Glutamatergic neuron (in vitro differentiated cells): ENCODE measurements at places on chromosomes 3 and 15. TPM values are rescaled to one million over a fixed set of nuclear protein-coding genes. Genes with fewer than 3 reads are reported as not detected.

GRCh38 chr15:25250906-25251622 lies 187.8 kb downstream of the UBE3A start:
- H3K4me3 ChIP-seq, result no peak overlapping the region
- no peak overlapping the region for H3K27ac ChIP-seq
- peaks cover 12% of the 10 kb centered on the region for H3K36me3 ChIP-seq

GRCh38 chr3:106985721-106986120 lies 391.5 kb upstream of the CCDC54 start:
- no peak overlapping the region for H3K4me3 ChIP-seq
- H3K36me3 ChIP-seq, result no peaks in the 10 kb centered on the region
- no peaks in the 10 kb centered on the region for H3K27me3 ChIP-seq
- no peak overlapping the region for H3K27ac ChIP-seq

DNA sequence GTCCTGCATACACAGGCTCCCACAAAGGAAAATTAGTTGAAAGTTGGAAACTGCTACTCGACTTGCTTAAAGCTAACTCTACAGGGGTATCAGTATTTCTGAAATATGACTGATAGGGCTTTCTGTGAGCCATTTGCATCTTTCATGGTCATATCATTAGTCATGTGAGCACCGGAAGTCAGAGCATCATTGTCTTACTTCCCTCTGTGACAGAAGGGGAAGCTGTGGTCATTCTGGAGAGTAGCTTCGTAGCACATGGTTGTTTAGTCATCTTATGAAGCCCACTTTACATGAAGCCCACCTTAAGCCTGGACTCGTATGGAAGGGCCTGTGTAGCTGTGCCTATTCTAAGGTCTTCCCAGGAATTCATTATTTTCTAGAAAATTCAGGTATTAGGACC lies 69.0 kb downstream of the COL6A5 start:
- no peaks in the 10 kb centered on the region for H3K27me3 ChIP-seq
- no peak overlapping the region for H3K4me3 ChIP-seq
- no peaks in the 10 kb centered on the region for H3K36me3 ChIP-seq

DNA sequence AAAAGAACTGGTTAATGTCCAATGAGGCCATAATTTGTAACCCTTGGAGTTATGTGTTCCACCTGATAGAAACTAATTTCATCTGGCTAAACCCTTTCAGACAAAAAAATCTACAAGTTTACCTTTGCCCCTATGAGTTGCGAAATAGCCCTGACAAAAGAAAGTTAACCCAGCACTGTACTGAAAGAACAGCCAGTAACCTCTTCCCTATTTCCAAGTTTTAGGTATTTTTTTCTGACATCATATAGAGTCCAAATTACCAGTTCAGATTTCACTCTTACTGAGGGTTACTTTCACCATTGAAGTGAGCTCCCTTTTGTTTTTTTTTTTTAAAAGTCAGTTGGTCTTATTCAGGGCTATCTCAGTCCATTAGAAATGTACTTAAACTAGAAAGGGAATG lies 42.8 kb upstream of the PTPRG start:
- no peak for DNase-seq
- peaks cover 2% of the 10 kb centered on the region for H3K27me3 ChIP-seq
- no peaks in the 10 kb centered on the region for H3K36me3 ChIP-seq
- no peaks in the 10 kb centered on the region for H3K4me1 ChIP-seq
- no peak overlapping the region for H3K4me3 ChIP-seq

DNA sequence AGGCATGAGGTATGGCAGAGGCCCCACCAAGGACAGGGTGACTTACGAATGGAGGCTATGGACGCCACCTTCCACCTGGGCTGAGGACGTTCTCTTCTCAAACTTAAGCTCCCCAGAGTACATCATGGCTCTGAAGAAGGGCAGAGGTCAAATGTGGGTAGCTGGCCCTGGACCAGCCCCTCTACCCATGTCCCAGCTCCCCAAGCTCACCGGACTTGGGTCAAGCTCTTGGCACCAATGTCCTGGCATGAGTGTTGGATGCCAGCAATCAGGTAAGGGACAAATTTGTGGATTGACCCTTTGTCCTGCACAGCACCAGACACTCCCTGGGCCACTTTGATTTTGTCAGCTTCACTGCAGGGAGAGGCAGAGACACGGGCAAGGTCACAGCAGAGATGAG lies 2.5 kb downstream of the NDUFAF3 start:
- no peak overlapping the region for H3K27ac ChIP-seq
- no peak overlapping the region for H3K4me3 ChIP-seq
- H3K27me3 ChIP-seq, result peaks cover 14% of the 10 kb centered on the region
- peaks cover 15% of the 10 kb centered on the region for H3K4me1 ChIP-seq

- H3K36me3 ChIP-seq, result no peaks in the 10 kb centered on the region
- H3K27me3 ChIP-seq, result peaks cover 8% of the 10 kb centered on the region
- H3K27ac ChIP-seq, result no peak overlapping the region
- no peak for DNase-seq
- H3K4me3 ChIP-seq, result no peak overlapping the region
Observed at GRCh38 chr15:101424984-101425383, 64.5 kb downstream of the PCSK6 start.

- peaks cover 4% of the 10 kb centered on the region for H3K36me3 ChIP-seq
- DNase-seq, result no peak
- no peaks in the 10 kb centered on the region for H3K27me3 ChIP-seq
- no peak overlapping the region for H3K4me3 ChIP-seq
Observed at GRCh38 chr15:100254285-100254684, 87.5 kb downstream of the ADAMTS17 start.

GRCh38 chr3:71010726-71011455 lies 572.6 kb downstream of the FOXP1 start:
- H3K36me3 ChIP-seq, result no peaks in the 10 kb centered on the region
- no peak overlapping the region for H3K4me3 ChIP-seq
- DNase-seq, result no peak
- peaks cover under 1% of the 10 kb centered on the region for H3K4me1 ChIP-seq
- no peak overlapping the region for H3K27ac ChIP-seq

GRCh38 chr3:73723596-73723995 lies 98.9 kb upstream of the PDZRN3 start:
- DNase-seq, result no peak
- H3K27me3 ChIP-seq, result no peaks in the 10 kb centered on the region
- H3K4me1 ChIP-seq, result peaks cover 12% of the 10 kb centered on the region
- H3K27ac ChIP-seq, result no peak overlapping the region
- H3K4me3 ChIP-seq, result no peak overlapping the region

- no peak overlapping the region for H3K27ac ChIP-seq
- H3K27me3 ChIP-seq, result no peaks in the 10 kb centered on the region
- H3K4me3 ChIP-seq, result no peak overlapping the region
- H3K36me3 ChIP-seq, result no peaks in the 10 kb centered on the region
- no peak for DNase-seq
Observed at GRCh38 chr3:132245552-132246142, 71.6 kb upstream of the ACP3 start.

GRCh38 chr15:41554343-41554742 lies 4.7 kb upstream of the TYRO3 start:
- peaks cover 5% of the 10 kb centered on the region for H3K4me1 ChIP-seq
- H3K27me3 ChIP-seq, result peaks cover 5% of the 10 kb centered on the region
- no peak overlapping the region for H3K27ac ChIP-seq

GRCh38 chr3:167125612-167126407 lies 254.3 kb downstream of the ZBBX start:
- peaks cover 1% of the 10 kb centered on the region for H3K27me3 ChIP-seq
- H3K27ac ChIP-seq, result no peak overlapping the region
- DNase-seq, result no peak
- H3K4me1 ChIP-seq, result no peaks in the 10 kb centered on the region
- H3K4me3 ChIP-seq, result no peak overlapping the region

DNA sequence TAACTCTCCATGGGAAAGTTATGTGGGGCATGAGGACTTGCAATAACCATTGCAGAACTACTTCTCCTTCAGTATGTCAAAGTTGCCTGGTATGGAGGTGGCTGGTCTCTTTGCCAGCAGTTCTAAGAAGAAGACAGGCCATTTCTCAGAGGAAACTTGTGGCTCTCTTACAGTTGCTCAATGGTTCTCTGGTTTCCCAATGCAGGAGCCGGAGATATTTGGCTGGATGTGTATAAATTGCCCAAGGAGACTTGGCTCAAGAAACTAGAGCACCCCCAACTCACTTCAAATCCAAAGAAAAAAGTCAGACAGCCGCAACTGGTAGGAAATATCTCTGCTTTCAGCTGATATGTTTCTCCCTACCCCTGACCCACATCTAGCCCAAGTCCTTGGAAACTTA lies 24.2 kb downstream of the WDR93 start:
- no peaks in the 10 kb centered on the region for H3K36me3 ChIP-seq
- DNase-seq, result no peak
- no peak overlapping the region for H3K27ac ChIP-seq

- H3K36me3 ChIP-seq, result no peaks in the 10 kb centered on the region
- H3K27me3 ChIP-seq, result peaks cover 2% of the 10 kb centered on the region
- H3K4me1 ChIP-seq, result peaks cover 14% of the 10 kb centered on the region
Observed at GRCh38 chr15:69075440-69075839, 60.9 kb downstream of the NOX5 start.

- no peaks in the 10 kb centered on the region for H3K36me3 ChIP-seq
- no peak for DNase-seq
- H3K27ac ChIP-seq, result no peak overlapping the region
- H3K4me3 ChIP-seq, result no peak overlapping the region
- H3K27me3 ChIP-seq, result no peaks in the 10 kb centered on the region
Observed at GRCh38 chr3:65044401-65044800, 356.6 kb upstream of the ADAMTS9 start.

GRCh38 chr3:120338517-120338916 lies 10.6 kb downstream of the LRRC58 start:
- DNase-seq, result no peak
- H3K36me3 ChIP-seq, result peaks cover 22% of the 10 kb centered on the region

- H3K4me3 ChIP-seq, result no peak overlapping the region
- no peak for DNase-seq
- H3K36me3 ChIP-seq, result peaks cover 5% of the 10 kb centered on the region
- H3K27ac ChIP-seq, result no peak overlapping the region
- peaks cover 2% of the 10 kb centered on the region for H3K27me3 ChIP-seq
Observed at GRCh38 chr15:45230245-45230965, 21.6 kb upstream of the SLC28A2 start.

GRCh38 chr15:81418891-81419290 lies 44.9 kb upstream of the TMC3 start:
- H3K27ac ChIP-seq, result peak overlapping the region; percentile 97
- no peak for DNase-seq
- peaks cover 32% of the 10 kb centered on the region for H3K4me1 ChIP-seq
- peaks cover 7% of the 10 kb centered on the region for H3K27me3 ChIP-seq
- no peaks in the 10 kb centered on the region for H3K36me3 ChIP-seq

- no peak overlapping the region for H3K27ac ChIP-seq
- no peaks in the 10 kb centered on the region for H3K27me3 ChIP-seq
- H3K4me1 ChIP-seq, result peaks cover 3% of the 10 kb centered on the region
- H3K4me3 ChIP-seq, result no peak overlapping the region
- no peak for DNase-seq
- H3K36me3 ChIP-seq, result no peaks in the 10 kb centered on the region
Observed at GRCh38 chr15:39494462-39494861, 86.4 kb upstream of the THBS1 start.

GRCh38 chr3:74303711-74304110 lies 310.7 kb downstream of the CNTN3 start:
- peaks cover 5% of the 10 kb centered on the region for H3K4me1 ChIP-seq
- DNase-seq, result no peak

DNA sequence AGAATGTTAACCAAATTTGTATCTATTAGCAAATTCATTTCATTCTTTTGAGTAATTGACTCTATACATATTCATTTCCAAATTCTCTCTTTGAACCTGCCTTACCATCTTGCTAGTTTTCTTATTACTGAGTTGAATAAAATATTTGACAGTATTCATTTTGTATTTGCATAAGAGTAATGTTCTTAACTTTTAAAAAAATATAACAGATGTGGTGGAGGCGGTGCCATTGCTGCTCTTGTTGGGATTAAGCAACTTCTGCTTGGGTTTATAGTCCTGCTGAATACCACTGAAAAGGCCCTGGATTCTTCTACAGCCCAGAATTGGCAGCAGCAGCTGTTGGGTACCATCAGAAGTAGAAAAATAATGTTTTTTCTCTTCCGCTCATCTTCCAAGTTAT lies 148.9 kb upstream of the PEX5L start:
- peaks cover 2% of the 10 kb centered on the region for H3K4me1 ChIP-seq
- no peak for DNase-seq
- H3K27me3 ChIP-seq, result peaks cover 3% of the 10 kb centered on the region
- H3K27ac ChIP-seq, result no peak overlapping the region
- H3K36me3 ChIP-seq, result no peaks in the 10 kb centered on the region

GRCh38 chr3:137692803-137693431 lies 71.2 kb upstream of the SOX14 start:
- peak; percentile 71 for DNase-seq
- no peaks in the 10 kb centered on the region for H3K27me3 ChIP-seq
- H3K36me3 ChIP-seq, result no peaks in the 10 kb centered on the region
- H3K4me3 ChIP-seq, result no peak overlapping the region
- no peak overlapping the region for H3K27ac ChIP-seq

GRCh38 chr3:8453153-8453552 lies 48.5 kb upstream of the LMCD1 start:
- DNase-seq, result no peak
- H3K36me3 ChIP-seq, result no peaks in the 10 kb centered on the region
- no peaks in the 10 kb centered on the region for H3K4me1 ChIP-seq
- H3K27me3 ChIP-seq, result peaks cover 2% of the 10 kb centered on the region

- no peak overlapping the region for H3K27ac ChIP-seq
- no peaks in the 10 kb centered on the region for H3K36me3 ChIP-seq
- no peaks in the 10 kb centered on the region for H3K27me3 ChIP-seq
- H3K4me1 ChIP-seq, result no peaks in the 10 kb centered on the region
- DNase-seq, result no peak
Observed at GRCh38 chr3:30332196-30333021, 274.0 kb upstream of the TGFBR2 start.

The ZNF620 gene
- 18.6 TPM for total RNA-seq

The LMLN gene
- total RNA-seq, result 3.7 TPM

The B3GNT5 gene
- 2.9 TPM for total RNA-seq

The UCN2 gene
- total RNA-seq, result 4.3 TPM

The A4GNT gene
- total RNA-seq, result not detected

The CPEB1 gene
- 15.2 TPM for total RNA-seq

The C3orf49 gene
- not detected for total RNA-seq

The PROK2 gene
- not detected for total RNA-seq

The NUP210 gene
- 2.4 TPM for total RNA-seq

The TM4SF4 gene
- not detected for total RNA-seq
